ENCODE measurements at places on chromosomes 16 and 17.

- DNase-seq, result no peak
Measured at GRCh38 chr17:28460901-28461300, 12.5 kb upstream of the SLC13A2 start.

DNA sequence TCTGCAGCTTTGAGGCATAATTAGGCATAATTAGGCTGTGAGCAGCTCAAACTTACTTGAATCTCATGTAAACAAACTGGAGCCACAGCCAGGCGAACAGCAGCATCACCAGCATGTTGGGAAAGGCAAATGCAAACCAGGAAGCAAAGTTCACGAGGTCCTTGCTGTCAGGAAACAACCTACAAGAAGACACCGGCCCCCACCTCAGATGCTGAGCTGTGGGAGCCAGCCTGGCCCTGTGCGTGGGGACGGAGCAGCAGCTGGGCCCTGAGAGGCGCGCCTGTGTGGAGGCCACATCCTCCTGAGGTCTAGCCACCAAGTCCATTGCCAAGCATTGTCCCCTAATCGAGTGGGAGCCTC lies 12.2 kb downstream of the SLC13A5 start:
- DNase-seq, result no peak

DNA sequence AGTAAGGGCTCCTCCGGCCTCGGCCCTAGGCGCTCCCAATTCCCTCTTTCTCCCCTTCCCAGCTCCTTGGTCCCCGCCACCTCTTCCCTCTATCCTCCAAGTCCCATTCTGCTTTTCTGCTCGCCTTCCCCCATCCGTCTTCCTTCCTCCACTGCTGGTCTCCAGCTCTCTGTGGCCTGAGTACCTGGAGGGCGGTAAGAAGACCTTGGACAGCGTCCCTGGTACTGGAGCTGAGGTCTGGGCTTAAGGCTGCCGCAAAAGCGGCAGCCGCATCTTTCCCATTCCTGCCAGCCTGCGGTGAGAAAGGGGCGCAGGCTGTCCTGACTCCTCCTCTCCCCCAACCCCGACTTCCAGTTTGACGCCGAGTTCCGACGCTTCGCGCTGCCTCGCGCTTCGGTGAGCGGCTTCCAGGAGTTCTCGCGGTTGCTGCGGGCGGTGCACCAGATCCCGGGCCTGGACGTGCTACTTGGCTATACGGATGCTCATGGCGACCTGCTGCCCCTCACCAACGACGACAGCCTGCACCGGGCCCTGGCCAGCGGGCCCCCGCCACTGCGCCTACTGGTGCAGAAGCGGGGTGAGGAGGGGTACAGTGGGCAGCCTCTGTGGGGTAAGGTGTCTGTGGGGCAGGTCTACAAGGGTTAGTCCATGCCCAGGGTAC lies 471 bp downstream of the PARD6A start:
- no peak for DNase-seq

GRCh38 chr16:17276010-17276530 lies 194.7 kb downstream of the XYLT1 start:
- DNase-seq, result no peak

DNA sequence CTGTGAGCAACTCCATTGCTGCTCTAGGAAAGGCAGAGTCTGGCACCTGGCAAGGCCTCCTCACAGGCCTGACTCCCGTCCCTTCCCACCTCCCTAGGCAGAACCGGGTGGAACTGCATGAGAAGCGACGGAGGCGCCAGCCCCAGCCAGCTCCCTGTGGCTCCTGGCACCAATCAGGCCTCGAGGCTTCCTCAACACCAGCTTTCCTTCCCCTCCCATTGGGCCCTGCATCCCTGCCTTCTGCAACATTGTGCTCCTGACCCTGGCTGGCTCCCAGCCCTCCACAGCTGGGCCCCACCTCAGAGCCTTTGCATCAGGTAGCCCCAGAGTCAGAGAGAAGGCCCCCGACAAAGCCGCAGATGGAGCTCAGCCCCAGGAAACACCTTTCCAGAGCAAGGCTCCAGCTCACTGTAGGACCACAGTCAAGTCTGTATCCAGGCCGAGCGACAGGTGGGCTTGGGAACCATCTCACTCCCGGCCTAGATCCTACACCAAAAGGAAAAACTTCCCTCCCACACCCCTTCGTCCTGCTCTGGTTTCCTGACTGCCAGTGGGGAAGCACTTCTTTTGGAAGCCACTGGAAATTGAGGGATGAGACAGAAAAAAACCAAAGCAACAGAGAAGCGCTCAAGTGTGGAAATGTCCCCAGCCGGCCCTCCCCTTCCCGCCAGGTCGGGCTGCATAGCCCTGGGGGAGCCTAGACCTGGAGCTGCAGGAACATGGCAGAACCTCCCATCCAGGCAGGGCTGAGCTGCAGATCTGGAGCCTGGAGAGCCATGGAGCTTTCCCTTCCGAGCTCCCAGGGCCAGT lies 31.0 kb downstream of the LRRC75A start:
- no peak for DNase-seq

- DNase-seq, result no peak
Measured at GRCh38 chr17:27914382-27914781, 21.2 kb upstream of the LYRM9 start.

DNA sequence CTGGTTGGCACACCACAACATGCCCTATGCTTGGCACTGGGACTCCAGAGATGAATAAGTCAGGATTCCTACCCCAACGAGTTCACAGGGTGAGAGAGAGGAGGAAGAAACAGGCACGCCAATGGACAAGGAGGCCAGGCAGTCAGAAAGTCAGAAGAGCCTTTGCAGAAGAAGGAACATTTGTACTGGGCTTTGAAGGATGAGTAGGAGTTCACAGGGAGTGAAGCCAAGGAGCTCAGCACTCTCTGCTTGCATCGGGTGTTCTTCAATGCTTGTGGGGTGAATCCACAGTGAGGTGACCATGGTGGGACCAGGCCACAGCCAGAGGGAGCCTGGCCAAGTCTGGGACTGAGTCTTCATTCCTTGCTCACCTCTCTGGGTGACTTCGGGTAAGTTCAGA lies 47.5 kb downstream of the AIPL1 start:
- DNase-seq, result no peak

DNA sequence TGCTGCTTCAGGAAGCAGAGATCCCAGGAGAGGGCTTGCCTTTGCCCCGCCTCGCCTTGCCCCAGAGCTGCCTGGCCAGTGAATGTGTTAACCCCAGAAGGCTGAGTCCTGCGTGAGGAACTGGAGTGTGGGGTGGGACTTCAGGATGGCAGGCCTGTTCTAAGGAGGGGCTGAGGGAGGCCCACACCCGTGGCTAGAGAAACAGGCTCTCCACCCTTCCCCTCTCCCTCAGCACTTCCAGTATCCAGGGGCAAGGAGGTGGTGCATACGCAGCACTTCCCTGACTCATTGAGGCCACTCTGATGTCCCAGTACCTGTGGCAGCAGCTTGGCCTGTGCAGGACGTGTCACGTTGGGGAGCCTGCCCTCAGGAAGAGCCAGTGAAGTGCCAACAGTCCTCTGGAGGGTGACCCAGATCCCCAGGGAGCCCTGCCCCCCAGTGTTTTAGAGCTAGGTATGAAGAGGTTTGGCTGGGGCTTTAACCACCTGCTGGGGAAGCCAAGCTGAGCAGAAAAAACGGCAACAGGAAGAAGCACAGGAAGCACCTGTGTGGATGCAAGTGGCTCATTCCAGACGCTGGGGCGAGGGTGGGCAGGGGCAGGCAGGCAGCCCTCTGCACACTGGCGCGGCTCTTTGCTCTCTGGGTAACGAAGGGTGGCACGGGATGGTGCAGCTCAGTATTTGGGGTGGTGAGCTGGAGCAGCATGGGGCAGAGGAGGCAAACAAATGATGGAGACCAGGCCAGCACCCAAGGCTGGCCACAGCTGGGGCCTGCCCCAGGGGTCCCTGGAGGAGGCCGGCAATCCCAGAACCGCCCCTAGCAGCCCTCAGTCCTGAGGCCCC lies 14.7 kb upstream of the CTCF start:
- DNase-seq, result no peak

DNA sequence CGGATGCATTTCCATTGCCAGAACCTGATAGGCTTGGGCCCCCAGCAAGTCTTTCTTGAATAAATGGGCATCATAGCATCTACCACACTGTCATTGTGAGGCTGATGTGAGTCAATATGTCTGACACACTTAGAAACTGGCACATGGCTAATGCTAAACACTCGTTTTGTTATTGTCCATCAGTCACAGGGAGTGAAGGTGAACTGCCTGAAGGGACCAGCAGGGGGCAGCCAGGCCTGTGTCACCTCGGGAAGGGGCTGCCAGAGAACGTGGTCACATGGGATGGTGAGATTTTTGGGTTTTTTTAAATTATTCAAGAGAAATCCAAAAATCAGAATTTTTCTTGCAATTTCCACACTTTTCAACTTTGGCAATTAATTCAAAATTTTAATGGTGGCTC lies 831 bp upstream of the RCVRN start:
- peak; percentile 22 for DNase-seq

DNA sequence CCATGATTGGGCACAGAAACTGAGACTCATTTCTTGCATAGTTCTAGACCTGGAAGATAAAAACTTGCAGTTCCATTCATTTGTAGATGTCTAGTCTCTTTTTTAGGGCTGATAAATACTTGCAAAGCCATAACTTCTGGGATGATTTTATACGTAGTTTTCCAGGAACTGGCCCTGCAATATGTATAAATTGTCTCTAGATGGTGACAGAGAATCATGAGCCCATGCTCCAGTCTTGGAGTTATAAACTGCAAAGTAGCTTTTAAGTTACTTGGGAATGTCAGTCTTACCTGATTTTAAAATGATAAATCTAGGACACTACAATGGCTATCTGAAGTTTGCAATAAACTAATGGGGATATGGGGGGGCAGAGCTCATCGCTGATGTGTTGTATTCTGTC lies 3.0 kb upstream of the ADAMTS18 start:
- no peak for DNase-seq

GRCh38 chr17:68011199-68011665 lies 15.0 kb upstream of the C17orf58 start:
- peak; percentile 62 for DNase-seq

- peak; percentile 50 for DNase-seq
Measured at GRCh38 chr17:27558842-27559505, 72.0 kb upstream of the LGALS9 start.

GRCh38 chr16:77330332-77331042 lies 104.3 kb downstream of the ADAMTS18 start:
- DNase-seq, result no peak

DNA sequence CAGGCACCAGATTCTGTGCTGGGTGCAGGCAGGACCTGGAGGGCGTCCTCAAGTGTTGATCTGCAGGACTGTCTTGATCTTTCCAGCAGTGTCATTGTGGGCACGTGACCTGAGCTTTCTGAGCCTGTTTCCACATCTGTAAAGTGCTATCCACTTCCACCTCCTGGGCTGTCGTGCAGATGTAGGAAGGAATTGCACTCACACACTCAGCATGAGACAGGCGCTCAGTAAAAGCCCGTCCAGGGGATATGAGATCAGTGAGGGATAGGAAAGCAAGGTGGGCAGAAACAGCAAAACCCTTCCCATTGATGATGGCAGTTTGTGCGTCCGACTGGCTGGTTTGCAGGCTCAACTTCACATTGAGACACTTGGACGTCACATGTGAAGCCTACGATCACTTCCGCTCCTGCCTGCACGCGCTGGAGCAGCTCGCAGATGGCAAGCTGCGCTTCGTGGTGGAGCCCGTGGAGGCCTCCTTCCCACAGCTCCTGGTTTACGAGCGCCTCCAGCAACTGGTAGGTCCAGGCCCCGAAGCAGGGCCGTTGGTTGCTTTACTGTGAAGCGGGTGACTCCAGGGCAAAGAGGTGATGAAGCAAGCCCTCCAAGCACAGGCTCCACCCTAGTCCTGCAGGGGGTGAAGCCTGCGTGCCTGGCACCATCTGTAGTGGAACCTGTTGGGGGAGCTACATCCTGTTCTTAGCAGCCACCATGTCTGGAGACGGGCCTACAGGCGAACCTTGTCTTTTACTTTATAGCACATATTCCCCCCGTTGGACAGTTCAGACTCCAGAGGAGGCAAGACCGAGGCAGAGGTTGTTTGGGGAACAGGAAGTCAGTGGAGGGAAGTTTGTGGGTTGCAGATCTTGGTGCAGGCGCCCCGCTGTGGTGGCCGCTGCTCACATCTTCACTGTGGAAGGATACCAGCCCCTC lies 23.0 kb downstream of the METTL22 start:
- DNase-seq, result peak; percentile 74

GRCh38 chr17:77332981-77333685 lies 192.4 kb downstream of the SEC14L1 start:
- DNase-seq, result peak; percentile 92

- no peak for DNase-seq
Measured at GRCh38 chr16:78607022-78607421, 507.6 kb downstream of the WWOX start.

DNA sequence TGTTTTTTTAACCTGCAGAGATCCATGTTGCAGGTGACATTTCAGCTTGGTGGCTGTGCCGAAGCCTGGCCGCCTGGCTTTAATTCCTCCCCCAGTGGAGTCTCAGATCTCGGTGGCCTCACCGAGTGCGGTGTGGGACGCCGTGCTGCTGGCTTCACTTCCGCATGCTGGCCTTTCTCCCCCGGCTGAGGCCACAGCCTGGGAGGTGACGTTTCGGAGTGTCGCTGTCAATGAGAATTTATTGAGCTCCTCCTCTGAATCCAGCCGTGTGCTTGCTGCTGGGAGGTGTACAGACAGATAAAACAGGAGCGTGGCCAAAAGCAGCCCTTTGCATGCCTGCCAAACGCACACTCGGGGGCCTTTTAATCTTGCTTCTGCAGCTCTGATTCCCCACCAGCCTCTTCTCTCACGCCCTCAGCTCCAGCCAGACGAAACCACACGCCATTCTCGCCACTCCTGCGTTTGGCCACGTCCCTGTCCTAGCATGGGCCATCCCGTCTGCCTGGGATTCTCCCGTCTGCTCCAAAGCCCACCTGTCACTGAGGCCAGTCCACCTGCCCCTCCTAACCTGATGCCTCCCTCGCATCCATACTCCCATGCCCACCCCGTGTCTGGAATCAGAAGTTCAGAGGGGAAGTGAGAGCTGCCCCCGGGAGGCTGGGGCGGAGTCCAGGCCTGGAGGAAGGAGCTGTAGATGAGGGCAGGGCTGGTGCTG lies 3.6 kb downstream of the GSE1 start:
- DNase-seq, result peak; percentile 85

DNA sequence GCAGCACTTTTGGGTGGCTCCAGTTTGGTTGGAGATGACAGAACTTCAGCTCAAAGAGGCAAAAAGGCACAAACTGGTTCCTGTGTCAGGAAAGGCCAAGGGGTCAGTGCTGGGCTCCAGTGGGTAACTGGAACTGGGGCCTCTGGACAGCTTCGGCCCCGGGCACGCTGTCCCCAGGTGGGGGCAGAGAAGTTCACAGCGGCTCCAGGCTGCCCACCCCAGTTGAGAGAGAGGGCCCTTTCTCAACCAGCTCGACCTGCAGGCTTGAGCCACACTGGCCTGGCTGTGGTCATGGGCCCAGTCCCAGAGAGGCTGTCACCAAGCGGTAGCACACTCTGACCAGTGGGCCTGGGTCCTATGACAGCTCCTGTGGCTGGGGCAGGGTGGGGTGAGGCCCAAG lies 24.5 kb downstream of the ADCY7 start:
- DNase-seq, result no peak

GRCh38 chr17:73045724-73046123 lies 46.8 kb downstream of the SLC39A11 start:
- no peak for DNase-seq

Measured in inflammatory macrophage treated with lipopolysaccharide for 4 hours (primary cell).